Adrenal gland (tissue), 19 donors: ENCODE measurements at places on chromosomes 1 and 21. TPM values are rescaled to one million over a fixed set of nuclear protein-coding genes. Genes with fewer than 3 reads are reported as not detected.

Gene HCRTR1
- total RNA-seq = not detected

DNA sequence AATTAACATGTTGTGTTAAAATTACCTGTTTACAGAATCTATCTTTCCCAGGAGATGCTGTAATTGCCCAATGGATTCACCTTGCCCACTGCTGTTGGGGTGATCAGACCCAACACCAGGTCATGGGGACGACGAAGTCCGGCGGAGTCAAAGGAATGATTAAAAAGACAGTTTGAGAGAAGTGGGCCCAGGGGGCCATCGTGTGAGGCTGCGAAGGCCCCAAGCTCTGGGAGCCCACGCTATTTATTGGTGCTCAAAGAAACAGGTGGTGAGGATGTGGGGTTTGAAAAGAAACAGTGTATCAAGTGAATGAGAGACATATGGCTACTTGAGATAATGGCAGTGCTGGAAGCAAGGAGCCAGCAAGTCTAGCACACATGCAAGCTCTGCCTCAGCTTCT lies 16.3 kb upstream of the L1TD1 start:
- no peak for DNase-seq

GRCh38 chr1:117094841-117095604 lies 26.5 kb downstream of the TRIM45 start:
- DNase-seq = no peak

GRCh38 chr1:9753121-9753531 lies 70.6 kb downstream of the CLSTN1 start:
- peak; percentile 87 for DNase-seq
